ENCODE measurements at places on chromosomes 2 and 18.

- no peak for DNase-seq
Measured at GRCh38 chr18:41266616-41267015, 688.4 kb upstream of the PIK3C3 start.

DNA sequence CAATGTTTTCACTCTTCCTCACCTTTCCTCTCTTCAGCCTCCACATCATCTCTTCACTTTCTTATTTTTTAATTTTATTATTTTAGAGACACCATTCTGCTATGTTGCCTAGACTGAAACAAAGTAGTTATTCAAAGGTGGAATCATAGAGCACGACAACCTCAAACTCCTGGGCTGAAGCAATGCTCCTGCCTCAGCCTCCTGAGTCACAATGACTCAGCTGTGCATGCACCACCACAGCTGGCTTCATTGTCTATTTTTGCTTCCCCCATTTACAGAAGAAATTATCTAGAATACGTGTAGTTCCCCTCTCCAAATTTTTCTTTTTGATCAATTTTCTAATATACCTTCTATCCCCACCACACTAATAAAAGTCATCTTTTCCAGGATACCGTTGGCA lies 911.5 kb upstream of the SOX11 start:
- no peak for DNase-seq

GRCh38 chr2:238915596-238915995 lies 67.7 kb downstream of the TWIST2 start:
- no peak for DNase-seq

DNA sequence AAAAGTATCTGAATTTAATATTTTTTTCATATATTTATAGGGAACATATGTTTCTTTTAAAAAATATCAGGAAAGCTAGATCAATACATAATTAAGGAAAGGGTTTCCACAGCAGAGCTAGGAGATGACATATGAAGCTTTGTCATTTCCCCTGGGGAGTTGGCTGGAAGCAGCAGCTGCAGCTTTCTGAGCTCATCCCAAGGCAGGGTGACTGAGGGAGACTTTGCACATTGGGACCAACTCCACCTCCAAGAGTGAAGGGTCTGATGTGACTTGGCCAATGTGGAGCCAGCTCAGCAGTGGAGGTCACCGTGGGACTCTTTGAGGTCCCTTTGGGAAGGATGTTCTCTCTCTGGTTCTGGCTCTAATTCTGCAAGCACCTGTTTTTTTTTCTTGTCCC lies 315.1 kb downstream of the RDH14 start:
- no peak for DNase-seq

DNA sequence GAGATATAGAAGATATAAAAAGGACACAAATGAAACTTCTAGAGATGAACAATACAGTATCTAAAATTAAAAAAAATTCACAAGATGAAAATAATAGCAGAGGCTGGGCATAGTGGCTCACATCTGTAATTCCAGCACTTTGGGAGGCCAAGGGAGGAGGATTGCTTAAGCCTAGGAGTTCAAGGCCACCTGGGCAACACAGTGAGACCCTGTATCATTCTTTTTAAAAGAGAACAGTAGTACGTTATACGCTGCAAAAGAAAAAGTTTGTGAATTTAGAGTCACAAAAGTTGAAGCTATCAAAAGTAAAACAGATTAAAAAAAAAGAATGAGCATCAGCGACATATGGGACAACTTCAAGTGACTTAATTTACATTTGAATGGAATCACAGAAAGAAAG lies 81.6 kb upstream of the ZFP36L2 start:
- no peak for DNase-seq

- no peak for DNase-seq
Measured at GRCh38 chr2:113228351-113228750, 50.4 kb downstream of the PAX8 start.

DNA sequence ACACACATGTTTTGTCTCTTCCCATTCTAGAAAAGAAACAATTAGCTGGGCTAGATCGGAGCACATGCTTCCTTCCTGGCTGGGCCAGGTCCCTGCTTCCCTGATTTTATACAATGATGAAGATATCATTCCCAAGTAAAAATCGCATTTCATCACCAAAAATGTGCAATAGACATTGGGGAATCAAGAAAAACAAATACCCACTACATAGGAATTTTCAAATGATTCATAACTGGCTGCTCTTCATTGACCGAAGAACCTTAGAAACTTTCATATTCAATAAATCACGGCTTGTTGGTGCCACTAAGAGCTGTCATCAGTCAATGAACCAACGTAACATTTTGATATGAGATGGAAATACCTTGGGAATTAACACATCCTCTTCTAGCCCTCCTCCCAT lies 373.6 kb upstream of the TRIB2 start:
- DNase-seq: no peak

DNA sequence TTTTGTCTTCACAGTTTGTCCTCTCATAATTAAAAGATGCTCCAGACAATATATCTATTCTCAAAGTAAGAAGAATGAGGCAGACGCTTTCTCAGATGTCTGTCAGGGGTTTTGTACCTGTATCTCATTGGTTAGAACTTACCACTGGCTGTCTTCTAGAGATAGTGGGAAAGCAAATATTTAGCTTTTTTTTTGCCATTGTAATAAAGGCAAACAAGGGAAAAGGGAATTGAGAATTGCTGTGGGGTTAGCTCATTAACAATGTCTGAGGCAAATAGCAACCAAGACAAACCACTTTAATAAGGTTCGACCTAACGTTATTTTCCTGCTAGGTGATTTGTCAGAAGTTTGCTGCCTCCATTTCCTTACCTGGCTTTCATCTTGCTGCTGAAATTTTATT lies 30.0 kb downstream of the ZNF638 start:
- DNase-seq: no peak

GRCh38 chr18:45449418-45450227 lies 165.7 kb upstream of the SLC14A2 start:
- DNase-seq: no peak

All from liver (tissue), 10 donors.